ENCODE measurements at places on chromosomes 2 and 18. TPM values are rescaled to one million over a fixed set of nuclear protein-coding genes. Genes with fewer than 3 reads are reported as not detected.

The TBR1 gene
- total RNA-seq: under 0.01 TPM

The ID2 gene
- total RNA-seq: 6.4 TPM

The LIPG gene
- 61.4 TPM for total RNA-seq

The DUSP19 gene
- total RNA-seq: 0.87 TPM

The COL5A2 gene
- 45.5 TPM for total RNA-seq

DNA sequence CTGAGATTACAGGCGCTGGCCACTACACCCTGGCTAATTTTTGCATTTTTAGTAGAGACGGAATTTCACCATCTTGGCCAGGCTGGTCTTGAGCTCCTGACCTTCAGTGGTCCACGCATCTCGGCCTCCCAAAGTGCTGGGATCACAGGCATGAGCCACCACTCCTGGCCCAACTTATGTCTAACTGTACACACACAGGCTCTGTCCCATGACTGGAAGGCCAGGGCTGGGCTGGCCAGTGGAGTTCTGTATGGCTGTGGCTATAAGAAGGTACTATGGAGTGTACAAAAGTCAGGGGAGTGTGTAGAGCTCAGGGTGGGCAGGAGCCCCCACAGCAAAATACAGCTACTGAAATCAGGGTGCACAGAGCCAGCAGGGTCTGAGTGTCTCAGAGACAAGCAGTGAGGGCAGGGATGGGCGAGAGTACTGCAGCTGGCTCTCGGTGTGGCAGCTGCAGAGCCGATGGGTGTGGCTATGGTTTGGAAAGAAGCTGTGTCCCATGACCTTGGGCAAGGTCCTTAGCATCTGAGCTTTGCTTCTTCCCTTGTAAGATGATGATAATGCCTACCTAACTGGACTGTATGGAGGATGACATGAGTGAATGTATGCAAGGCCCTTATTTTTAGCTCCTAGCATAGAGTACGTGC is 10.4 kb upstream of the MSGN1 start:
- no peak for DNase-seq

- no peak for DNase-seq
Measured at GRCh38 chr2:47510745-47511144, 107.8 kb downstream of the MSH2 start.

DNA sequence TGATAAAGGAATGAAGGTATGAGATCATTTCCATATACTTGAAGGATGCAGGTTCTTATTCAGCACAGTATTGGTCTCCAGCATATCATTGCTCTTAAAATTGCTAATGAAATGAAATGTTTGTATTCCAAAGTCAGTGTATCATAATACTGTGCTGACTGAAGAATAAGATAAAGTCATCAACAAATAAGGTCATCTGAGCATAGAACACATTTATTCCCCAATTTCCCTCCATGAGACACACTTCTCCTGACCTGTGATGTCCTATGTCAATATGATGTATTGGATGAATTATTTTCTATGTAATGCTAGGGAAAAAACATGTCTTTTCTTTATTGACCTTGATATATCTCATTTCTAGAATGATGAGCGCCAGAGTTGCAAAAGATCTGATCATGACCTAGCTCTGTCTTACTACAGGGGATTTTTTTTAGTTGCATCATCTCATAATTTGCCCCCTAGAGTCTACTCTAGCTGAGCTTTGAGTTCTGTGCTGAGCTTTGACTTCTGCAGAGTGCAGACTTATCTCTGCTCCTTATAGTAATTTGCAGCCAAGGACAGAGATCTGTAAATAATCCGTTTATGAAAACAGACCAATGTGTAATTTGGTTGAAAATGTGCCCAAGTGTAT is 859.8 kb downstream of the TRIB2 start:
- DNase-seq: no peak

DNA sequence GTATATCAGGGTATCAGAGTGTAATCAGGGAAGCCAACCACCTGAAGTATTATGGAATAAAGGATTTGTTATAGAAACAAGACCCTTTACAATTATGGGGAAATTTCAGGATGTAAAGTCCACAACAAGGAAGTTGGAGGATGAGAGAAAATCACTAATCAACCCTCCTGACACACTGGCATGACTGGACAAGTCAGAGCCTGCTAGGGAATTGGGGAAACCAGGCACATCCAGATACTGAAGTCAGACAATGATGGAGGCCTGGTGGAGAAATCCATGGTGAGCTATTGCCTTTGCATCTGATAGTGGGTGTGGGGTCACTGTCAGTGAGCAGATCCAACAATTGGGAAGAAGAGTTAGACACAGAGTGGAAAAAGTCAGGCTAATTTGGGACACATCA is 158.8 kb upstream of the FBXO11 start:
- no peak for DNase-seq

GRCh38 chr2:205680067-205680466 is 2.2 kb upstream of the NRP2 start:
- peak; percentile 78 for DNase-seq

DNA sequence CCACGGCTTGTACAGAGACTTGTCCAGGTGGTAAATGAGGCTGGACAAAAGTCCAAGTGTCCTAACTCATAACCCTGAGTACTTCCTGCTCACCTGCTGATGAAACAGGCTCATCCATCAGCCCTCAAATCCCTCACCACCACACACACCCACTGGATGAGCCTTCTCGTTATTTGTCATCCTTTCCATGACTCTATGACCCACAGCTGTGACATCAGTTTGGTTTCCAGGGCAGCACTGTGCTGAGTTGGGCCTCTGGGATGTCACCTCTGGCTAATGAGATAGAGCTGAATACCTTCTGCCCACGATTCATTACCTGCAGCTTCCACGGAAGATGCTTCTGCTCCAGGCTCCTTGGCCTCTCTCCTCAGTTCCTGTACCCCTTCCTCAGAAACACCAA is 39.4 kb downstream of the SLC14A2 start:
- DNase-seq: no peak

GRCh38 chr18:48580782-48581181 is 42.0 kb downstream of the CTIF start:
- no peak for DNase-seq

- DNase-seq: no peak
Measured at GRCh38 chr2:146041274-146041910, 1521.5 kb upstream of the ZEB2 start.
